HFFc6 (cell line): ENCODE measurements at places on chromosomes 13 and 19.

- no peak for DNase-seq
Observed at GRCh38 chr13:99725644-99726043, 224.4 kb downstream of the TM9SF2 start.

DNA sequence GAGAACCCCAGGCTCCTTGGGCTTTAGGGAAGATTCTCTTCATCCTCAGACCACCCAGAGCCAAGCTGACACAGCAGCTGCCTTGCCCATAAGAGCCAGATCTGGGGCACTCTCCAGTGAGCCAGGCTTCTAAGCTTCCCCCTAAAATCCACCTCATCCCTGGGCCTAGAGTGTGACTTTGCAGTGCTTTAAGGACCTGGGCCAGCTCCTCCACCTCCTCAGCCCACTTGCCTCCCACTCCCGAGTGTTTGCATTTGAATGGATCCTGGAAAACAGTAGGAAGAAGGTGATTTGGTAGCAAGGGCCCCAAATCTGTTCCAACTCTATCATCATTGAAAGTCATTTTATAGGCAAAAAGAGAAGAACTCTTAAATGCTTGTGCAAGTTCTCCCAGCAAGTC lies 108.7 kb upstream of the UBL3 start:
- no peak for DNase-seq

DNA sequence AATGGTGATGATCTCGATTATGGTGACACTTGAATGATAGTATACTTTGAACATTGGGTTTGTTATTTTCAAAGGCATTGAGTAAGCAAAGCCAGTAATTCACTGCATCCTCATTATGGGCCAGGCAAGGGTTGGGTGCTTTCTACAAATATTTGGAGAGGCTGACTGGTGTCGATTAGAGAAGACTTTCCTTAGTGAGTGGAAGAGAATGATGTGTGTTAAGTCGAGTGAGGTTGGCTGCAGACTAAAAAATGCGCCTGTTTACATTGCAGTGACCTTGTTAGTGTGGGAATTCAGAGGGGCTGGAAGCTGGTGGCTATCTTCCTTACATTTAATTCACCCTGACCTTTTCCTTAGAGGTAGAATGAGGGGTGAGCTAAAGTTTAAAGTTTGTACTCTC lies 22.4 kb upstream of the RNF113B start:
- no peak for DNase-seq

DNA sequence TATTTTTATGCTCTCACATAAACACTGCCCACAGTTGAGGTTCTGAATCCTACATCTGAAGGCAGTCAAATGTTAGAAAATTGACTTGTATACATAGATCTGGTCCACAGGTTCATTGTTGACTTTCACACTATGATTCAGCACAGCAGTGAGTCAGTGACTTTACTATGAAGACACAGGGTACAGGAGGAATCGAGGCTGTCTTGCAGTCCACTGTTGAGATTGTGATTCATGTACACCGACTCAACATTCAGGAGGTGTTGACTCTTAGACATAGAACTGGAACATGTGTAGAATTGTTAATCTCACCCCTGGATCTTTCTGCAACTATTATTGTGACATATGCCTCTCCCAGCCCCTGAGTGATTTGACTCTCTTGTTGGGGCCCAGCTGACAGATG lies 74.3 kb upstream of the ZNF43 start:
- DNase-seq: no peak

DNA sequence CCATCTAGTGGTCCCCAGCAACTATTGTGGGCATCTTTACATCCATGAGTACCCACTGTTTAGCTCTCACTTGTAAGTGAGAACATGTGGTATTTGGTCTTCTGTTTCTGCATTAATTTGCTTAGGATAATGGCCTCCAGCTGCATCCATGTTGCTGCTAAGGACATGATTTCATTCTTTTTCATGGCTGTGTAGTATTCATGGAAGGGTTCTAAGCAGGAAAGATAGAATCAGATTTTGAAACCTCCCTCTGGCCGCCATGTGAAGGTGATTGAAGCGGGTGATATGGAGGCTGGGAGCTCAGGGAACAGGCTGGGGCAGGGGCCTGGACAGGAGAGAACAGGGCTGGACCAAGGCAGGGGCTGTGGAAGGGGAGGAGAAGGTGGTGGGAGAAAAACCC lies 20.1 kb downstream of the LTBP4 start:
- no peak for DNase-seq

DNA sequence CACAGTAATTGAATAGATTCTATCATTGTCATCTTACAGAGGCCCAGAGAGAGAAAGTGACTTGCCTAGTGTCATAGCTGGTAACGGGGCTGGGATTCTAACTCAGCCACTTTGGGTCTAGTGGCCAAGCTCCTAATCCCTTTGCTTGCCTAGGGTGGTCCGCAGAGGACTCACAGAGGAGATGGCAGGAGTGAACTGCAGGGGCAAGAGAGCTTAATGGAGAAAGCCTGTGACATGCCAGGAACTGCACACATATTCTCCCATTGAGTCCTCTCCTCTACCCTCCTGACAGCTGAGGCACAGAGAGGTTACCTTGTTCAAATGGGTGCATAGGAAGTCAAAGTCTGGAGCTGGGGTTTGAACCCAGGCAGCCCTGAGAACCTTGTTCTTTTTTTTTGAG lies 2.7 kb downstream of the LSR start:
- no peak for DNase-seq
